Cortex of kidney (tissue), 1 donor: ENCODE measurements at places on chromosomes 2 and 18.

GRCh38 chr18:56379256-56379655 is 259.1 kb downstream of the TXNL1 start:
- no peak for DNase-seq

DNA sequence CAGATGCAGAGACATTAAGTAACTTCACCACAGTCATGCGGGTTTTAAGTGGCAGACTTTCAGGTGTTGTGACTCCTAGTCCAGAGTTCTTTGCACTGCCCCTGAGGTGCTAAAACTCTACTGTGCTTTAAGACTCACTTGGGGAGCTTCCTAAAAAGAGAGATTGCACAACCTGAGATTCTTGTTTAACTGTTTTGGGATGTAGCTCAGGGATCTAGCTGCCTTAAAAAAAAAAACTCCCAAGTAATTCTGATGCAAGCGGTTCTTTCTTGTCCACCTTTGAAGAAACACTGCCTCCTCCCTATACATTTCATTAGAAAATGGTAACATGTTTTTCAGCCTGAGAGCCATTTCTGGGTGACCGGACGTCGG is 13.0 kb downstream of the IL37 start:
- DNase-seq, result no peak

DNA sequence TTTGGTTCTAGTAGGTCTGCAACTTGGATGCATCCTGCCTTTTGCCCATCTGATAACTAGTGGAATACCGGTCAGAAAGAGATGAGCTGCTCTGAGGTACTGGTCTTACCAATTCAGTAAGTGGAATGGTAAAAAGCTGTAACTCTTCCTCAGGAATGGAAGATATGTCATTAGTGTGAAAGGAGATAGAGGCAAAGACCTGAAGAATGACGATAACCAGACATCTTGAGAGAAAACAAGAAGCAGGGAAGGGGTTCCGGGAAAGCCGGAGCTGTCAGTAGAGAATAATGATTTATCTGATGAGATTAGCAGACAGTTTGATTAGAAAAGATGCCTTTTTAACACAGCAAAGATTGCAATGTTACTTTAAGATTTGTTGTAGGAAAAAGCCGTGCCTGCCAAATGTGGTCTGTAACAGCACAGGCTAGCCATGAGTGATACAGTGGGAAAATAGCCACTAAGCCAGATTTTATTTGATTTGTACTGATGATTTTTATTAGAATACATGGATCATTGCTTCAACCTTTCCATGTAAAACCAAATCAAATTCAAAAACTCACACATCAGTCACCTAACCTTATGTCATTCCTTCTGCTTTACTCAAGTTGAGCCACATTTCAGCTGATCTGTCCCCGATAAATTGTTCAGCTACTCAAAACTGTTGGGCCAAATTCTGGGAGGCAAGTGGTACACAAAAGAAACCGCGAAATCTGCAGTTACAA is 110.0 kb downstream of the TCF4 start:
- no peak for DNase-seq

DNA sequence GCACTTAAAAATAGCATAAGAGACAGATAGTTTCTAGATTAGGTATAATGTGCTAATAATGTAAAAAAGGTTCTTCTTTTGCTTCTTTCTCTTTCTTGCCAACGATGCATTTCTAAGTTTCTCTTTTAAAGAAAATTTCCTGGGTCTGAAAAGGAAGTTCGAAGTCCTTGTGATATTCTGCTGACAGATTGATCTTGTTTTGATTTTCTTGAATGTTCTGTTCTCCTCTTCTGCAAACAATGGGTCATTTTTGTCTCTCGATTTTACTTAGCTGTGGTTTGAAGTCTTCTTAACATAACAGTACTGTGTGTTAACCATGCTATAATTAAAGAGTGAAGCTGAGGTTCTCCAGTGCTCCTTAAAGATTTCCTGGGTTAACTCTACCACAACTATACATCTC is 61.1 kb upstream of the ACYP2 start:
- DNase-seq, result no peak

- DNase-seq, result no peak
These were observed 45.4 kb downstream of the M1AP start for GRCh38 chr2:74602586-74603281.

- DNase-seq, result no peak
These were observed 1.7 kb upstream of the PDCD1 start for GRCh38 chr2:241860184-241861078.

GRCh38 chr2:100953406-100954043 is 48.6 kb upstream of the RPL31 start:
- DNase-seq, result no peak

DNA sequence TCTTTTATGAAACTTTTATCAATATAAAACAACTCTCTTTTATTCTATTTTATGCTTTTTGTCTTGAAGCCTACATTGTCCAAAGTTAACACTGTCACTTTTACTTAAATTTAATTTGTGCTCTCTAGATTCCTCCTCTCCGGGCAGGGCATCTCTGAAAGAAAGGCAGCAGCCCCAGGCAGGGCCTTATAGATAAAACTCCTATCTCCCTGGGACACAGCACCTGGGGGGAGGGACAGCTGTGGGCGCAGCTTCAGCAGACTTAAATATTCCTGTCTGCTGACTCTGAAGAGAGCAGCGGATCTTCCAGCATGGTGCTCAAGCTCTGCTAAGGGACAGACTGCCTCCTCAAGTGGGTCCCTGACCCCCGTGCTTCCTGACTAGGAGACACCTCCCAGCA is 447.7 kb upstream of the FANCL start:
- DNase-seq, result no peak

DNA sequence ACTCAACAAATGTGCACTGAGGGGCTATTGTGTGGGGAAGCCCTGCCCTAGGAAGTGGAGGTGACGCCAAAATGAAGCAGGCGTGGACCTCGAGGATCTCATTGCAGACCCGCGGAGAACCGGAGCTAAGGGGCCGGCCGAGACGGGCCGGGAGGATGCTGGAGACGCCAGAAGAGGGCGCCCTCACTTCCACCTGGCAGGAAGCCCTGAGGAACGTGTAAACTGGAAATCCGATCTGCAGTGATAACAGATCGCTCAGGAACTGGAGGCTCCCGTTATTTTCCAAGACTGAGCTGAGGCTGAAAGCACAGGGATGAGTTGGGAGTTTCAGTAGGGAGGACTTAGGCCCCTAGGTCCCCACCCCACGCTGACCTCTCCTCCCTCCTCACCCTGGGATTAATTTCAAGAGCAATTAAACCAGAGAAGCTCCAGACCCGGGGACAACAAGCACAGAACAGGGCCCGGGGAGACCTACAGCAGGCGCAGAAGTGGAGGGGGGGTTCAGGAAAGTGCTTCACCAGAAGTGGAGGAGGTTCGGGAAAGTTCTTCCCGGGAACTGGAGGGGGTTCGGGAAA is 7.7 kb upstream of the COL6A3 start:
- no peak for DNase-seq

DNA sequence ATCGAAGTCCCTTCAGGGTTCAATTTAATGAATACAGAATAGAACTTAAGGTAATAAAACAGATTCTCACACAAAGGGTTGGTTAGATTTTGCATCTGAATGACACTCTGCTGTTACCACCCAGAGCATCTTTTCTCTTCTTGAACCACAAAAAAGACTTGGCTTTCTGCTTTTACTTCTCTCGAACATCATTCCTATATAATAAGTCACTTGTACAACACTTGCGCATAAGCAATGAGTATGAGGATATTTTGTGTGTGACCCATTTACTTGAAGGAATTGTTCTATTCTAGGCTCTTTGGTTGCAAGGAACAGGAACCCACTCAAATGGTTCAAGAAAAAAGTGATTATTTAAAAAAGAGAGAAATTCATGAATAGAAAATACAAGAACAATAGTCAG is 126.2 kb downstream of the NUP35 start:
- no peak for DNase-seq

GRCh38 chr2:224025874-224026273 is 13.2 kb downstream of the SERPINE2 start:
- DNase-seq, result no peak

DNA sequence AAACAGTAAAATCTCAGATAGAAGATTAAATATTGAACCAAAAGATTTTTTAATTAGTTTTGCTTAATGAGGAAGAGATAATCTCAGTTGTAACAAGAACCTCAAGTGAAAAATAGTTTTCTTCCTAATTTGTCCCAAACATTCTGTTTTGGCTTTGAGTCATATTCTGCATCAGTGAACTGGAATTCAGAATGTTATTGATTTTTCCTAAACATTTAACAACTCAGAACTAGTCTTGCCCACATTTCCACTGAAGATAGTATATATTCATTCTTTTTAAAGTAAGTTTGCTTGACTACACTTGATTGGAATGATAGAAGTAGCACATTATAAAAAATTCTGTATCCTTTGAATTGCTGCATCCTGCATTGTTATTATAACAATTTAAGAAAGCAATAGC is 85.7 kb upstream of the UGP2 start:
- no peak for DNase-seq
